ENCODE measurements at places on chromosomes 7 and 10. TPM values are rescaled to one million over a fixed set of nuclear protein-coding genes. Genes with fewer than 3 reads are reported as not detected.

Gene PNLIPRP3
- polyA plus RNA-seq, result not detected

Gene LIPF
- not detected for polyA plus RNA-seq

Gene MDH2
- polyA plus RNA-seq, result 233 TPM

GRCh38 chr7:66905689-66906088, 15.3 kb upstream of the TMEM248 start:
- no peak for DNase-seq

DNA sequence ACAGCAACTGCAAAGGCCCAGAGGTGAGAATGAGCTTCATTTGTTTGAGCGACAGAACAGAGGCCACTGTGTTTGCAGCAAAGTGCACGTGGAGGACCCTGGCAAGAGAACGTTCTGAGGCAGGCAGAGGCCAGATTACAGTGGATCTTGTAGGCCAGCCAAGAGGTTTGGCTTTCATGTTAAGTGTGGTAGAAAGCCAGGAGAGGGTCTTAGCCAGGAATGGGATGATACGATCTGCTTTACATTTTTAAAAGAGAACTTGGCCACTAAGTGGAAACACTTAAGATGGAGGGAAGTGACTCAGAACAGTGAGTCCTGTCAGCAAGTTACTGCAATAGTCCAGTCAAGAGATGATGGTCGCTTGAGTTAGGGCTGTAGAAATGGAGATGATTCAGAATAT, 4.6 kb downstream of the CCDC136 start:
- DNase-seq, result no peak

DNA sequence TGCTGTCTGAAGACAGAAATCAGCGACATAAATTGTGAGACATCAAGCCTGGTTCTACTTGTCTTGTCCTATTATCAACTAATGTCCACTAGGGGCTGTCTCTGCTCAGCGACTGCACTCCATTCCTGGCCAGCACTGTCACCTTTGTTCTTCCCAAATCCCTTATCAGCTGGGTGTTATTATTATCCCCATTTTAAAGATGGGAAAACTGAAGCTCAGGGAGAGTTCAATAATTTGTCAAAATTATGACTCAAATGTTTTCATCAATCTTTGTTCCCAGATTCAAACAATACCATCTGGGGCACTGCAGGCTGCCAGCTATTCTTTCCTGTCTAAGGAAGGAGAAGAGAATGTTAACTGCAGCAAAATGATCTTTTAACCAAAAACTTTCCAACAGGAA, 431.6 kb upstream of the NFE2L3 start:
- peak; percentile 43 for DNase-seq

DNA sequence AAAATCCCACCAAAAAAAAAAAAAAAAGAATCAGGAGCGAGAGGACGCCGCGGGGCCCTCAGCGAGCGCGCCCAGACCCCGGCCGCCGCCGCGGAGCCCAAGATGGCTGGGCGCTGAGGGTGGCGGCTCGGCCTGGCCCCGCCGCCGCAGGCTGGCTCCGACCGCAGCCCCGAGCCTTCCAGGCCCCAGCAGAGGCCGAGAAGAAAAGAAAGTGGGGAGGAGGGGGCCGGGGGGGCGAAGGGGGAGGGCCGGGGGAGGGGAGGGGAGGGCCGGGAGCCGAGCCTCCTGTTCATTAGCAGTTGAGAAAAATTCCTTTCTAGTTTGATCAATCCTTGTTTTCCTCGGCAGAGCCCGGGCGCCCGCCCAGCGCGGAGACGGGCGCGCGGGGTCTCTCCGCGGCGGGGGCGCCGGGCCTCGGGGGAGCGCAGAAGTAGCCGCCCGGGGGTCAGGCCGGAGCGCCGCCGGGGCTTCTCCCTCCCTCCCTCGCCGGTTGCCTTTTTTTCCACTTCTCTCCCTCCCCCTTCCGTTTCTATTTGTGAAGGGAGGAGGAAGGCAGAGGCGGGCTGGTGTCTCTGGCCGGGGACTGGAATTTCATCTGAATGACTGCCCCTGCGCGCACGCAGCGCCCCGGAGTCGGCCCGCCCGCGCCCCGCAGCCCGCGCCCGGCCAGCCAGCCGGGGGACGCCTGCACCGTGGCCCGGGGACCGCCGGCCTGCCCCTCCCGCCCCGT, 778 bp upstream of the TRIM8 start:
- peak; percentile 89 for DNase-seq

All from kidney (tissue), 22 donors.